NCI-H1417 (cell line): ENCODE measurements at places on chromosomes 12 and 14.

- DNase-seq: no peak
These were observed 25.1 kb downstream of the STX2 start for GRCh38 chr12:130813949-130814348.

GRCh38 chr12:92261071-92261470 lies 115.4 kb upstream of the BTG1 start:
- DNase-seq: no peak

- DNase-seq: peak; percentile 51
These were observed 155.4 kb upstream of the EGLN3 start for GRCh38 chr14:34106310-34106709.

DNA sequence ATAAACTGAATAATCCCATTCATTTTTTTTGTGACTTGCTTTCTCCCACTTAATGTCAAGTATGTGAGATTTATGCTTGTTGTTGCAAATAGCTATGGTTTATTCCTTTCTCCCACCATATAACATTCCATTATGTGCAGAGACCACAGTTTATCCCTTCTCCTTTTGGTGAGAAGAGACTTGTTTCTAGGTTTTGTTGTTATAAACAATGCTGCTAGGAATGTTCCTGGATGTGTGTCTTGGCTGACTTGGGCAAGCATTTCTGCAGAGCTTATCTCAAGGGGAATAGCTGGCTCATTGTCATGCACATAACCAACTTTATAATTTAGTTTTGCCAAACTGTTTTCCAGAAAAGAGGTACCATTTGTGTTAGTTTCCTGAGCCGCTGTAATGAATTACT lies 47.6 kb upstream of the PPP1CC start:
- no peak for DNase-seq

DNA sequence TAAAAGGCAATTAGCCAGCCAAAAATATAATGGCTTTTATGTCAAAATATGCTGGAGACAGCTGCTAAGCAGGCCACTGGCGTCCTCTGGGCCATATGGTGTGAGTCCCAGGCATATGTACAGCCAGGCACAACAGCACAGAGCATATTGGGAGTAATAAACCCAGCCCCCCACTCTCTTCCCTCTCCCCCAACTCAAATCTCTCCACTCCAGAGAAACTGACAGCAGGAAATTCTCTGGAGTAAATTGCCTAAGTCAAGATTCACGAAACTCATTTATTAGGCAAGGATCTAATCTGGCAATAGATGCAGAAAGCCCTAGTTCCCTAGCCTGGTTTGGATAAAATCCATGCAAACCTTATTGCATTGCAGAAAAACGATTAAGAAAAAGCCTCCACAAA lies 147.9 kb upstream of the SEL1L start:
- DNase-seq: no peak

DNA sequence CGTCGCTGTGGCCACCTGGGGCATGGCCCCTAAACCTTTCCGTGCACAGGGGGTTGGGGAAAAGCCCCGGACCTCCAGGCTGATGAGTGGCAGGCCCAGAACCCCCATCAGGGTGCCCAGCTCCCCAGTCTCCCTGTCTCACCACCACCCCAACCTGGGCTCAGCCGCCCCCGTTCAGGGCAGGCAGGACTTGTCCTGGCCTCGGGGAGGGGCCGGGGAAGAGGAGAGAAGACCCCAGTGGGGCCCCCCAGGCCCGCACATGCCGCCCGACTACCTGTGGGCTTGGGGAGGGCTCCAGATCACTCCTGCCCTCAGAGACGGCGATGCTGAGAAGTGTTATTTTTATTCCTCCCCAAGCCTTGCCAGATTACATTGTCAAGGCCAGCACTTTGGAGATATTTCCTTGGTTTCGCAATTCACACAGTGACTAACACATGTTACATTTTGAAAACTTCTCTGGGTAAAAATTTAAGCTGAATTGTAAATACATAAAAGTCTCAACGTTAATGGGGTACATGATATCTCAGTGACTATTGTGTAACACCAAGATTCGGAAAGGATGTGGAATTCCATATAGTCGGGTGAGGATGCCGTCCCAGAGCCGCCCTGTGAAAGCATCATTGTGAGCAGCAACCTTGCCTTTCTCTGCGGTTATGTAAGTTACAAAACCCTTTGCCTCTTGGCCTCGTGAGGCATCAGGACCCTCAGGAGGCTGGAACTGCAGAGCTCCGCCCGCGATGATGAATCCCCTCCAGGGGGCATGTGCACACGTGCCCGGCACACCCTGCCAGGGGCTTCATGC lies 85.6 kb upstream of the DIO3 start:
- no peak for DNase-seq

DNA sequence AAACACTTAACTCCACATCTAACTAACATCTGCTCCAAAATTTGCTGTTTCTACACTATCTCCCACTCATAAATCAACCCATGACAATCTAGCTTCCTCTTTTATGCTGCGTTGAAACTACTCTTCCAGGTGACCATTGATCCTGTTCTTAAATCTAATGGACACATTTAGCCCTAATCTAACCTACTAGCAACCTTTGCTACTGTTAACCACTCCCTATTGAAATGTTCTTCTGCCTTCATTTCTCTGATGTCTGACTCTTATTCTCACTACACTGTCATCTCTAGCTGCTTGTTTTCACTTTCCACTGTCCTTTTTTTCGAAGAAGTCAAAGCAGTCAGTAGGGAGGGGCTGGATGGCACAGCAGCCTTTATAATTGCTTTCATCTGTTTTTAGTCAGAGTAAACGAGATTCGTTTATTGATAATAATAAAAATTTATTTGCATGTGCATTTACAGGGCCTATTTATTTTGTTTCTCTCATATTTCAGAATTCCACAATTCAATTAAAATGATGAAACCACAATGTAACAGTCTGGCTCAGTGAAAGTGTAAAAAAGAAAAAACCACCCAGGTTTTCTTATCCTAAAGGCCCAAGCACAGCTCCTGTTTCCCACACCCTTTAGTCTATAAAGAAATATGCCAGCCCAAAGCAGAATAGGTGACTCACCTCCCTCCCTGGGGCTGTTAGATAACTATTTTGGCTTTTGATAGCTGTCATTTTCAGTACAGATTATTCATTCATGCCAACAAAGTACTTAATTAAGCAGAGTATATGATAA lies 44.9 kb downstream of the ATP2B1 start:
- no peak for DNase-seq

DNA sequence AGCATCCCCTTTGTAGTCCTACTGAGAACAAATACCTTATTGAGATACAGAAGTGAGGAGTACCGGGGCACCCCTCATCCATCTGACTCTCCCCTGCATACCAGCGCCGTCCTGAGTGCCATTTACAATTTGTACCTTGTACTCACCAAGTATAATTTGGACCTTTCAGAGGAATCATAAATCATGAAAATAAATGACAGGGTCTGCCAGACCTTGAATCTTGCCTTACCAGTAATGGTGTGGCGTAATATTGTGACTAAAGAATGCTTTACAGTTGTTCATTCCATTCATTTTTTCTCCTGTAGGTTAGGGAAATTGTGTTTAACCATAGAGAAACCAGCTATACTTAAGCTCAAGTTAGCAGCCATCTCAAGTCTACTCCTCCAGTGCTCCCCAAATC lies 243.7 kb upstream of the RGS6 start:
- DNase-seq: peak; percentile 41

DNA sequence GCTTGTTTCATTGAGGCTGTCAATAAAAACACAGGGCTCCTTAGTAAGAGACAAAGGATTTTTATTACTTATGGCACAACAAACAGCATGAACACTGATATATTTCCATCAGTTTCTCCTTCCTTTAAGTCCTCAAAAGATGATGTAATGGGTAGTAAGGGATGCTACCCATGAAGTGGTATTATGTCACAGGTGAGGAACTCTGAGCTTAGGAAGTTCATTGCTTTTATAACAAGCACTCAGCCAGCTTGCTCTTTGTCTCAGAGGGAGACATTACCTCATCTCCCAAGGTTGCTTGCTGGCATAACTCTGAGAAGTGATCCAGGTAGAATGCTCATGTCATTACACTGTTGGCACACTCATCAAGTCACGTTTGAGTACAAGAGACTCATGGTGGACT lies 287.0 kb upstream of the OR4E1 start:
- no peak for DNase-seq

DNA sequence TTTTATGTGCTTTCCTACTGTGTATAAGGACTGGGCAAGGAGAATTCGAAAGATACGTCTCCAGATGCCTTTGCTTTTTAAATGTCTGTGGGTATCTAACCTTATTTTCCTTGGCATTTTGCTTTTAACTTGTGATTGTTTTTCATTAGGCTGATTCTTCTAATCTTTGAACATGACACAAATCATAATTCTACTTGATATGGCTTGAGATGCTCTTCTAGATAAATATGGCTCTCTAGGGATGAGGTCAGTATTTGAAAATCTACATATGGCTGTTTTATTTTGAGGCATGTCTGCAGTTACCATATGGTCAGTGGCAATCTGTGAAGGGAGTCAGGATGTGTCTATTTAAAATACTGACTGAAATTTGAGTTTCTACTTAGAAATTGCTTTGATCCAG lies 139.2 kb downstream of the SLC2A13 start:
- DNase-seq: no peak

DNA sequence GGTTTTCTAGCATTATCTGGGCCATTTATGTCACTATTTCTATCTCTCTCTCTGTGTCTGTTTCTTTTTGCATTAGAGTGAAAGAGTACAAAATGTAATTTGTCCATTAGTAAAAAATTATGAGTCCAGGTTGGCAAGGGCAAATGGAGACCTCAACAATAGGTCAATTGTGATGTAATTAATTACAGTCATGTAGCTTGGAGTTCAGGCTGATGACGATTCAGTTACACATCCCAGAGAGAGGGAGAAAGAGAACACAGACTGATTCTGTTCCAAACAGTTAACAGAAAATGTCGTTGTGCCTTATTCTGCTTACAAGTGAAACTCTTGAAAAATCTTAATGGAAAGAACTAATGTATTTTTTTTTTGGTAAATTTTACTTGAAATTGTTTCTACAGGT lies 83.3 kb downstream of the ATXN7L3B start:
- DNase-seq: no peak

DNA sequence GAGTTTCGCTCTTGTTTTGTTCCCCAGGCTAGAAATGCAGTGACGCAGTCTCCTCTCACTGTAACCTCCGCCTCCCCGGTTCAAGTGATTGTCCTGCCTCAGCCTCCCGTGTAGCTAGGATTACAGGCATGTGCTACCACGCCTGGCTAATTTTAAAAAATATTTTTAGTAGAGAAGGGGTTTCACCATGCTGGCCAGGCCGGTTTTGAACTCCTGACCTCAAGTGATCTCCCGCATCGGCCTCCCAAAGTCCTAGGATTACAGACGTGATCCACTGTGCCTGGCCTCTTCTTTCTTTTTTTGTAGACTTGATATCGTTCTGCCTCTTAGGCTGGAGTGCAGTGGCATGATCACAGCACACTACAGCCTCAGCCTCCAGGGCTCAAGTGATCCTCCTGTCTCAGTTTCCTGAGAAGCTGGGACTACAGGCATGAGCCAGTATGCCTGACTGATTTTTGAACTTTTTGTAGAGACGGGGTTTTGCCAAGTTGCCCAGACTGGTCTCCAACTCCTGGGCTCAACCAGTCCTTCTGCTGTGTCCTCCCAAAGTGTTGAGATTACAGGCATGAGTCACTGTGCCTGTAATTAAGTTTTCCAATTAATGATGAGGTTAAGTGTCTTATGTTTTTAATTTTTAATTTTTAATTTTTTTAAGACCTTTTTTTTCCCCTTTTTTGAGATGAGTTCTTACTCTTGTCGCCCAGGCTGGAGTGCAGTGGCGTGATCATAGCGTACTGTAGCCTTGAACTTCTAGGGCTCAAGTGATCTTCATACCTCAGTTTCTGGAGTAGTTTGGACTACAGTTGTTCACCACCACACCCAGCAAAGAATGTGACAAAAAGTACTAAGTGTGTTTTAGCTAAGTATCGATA lies 10.2 kb downstream of the RCOR1 start:
- no peak for DNase-seq

DNA sequence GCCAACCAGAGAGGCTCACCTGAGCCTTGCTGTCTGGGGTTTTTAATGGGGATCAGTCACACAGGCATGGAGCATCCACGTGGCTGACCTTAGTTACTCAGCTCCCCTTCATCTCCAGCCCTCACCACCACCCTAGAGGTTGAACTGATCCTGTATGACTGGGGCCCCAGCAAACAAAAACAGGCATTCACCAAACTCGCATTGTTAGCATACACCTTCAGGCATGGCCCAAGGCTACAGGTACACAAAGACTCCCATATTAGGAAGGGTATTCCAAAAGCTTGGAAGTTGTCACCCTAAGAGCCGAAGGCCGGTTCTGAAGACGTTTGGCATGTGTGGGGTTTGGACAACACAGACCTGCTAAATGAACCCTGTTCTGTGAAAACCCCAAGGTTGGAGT lies 10.0 kb downstream of the DNAH10 start:
- no peak for DNase-seq

- DNase-seq: peak; percentile 12
These were observed 14.0 kb downstream of the NPC2 start for GRCh38 chr14:74478996-74479635.

DNA sequence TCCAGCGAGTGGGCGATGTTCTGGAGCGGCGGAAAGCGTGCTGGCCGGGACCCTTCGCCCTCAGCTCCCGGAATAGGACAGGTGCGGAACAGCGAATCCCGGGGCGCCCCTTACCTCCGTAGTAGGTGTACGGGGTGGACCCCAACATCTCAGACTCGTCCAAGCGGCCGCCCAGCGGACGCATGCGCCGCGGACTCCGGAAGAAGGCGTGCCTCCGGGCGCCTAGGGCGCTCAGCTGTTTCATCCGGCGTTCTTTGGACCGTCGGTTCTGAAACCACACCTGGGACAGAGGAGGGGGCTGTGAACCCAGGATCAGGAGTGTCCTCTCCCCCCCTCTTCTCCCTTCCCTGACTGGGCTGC lies 4.5 kb downstream of the LHX5 start:
- no peak for DNase-seq

GRCh38 chr12:124301084-124301654 lies 6.3 kb downstream of the RFLNA start:
- no peak for DNase-seq

DNA sequence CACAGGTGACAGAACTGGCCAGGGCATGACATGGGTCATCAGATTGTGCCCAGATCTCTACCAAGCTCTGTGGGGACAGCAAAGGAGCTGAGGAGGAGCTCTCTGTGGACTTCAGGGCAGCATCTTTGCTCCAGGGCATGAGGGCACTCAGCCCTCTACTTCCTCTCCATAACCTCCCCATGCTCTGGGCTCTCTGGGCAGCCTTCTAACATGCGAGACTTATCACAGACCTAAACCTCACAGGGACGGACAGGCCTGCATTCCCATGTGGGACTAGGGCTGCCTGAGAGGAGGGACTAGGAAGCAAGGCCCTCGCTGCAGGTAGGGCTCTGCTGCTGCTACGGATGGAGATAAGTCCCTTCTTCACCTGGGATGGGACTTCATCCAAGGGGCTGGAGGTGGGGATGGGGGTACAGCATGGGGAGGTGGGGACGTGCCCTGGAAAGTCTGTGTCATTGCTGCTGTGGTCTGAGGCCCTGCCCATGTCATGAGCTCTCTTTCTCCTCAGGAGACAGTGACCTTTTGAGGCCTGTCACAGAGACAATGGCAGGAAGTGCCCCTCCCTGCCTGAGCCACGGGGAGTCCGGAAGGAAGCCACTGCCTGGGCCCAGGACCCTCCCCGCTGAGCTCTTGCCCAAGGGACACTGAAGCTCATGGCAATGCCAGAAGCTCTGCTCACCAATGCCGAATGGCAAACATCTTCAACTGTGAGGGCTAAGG lies 44.1 kb downstream of the PITPNM2 start:
- DNase-seq: no peak

- no peak for DNase-seq
These were observed 287.2 kb downstream of the BCAT1 start for GRCh38 chr12:24661657-24662096.

- DNase-seq: no peak
These were observed 110.1 kb downstream of the SYNE2 start for GRCh38 chr14:63962906-63963305.

GRCh38 chr14:72928872-72929271 lies 2.6 kb downstream of the DCAF4 start:
- no peak for DNase-seq
